ENCODE measurements at places on chromosomes 2 and 18. TPM values are rescaled to one million over a fixed set of nuclear protein-coding genes. Genes with fewer than 3 reads are reported as not detected.

The EML6 gene
- polyA plus RNA-seq: 17.0 TPM

The PLGLB1 gene
- 12.9 TPM for polyA plus RNA-seq

The ALPG gene
- 0.13 TPM for polyA plus RNA-seq

The IFIH1 gene
- 4.9 TPM for polyA plus RNA-seq

The TM4SF20 gene
- 0.25 TPM for polyA plus RNA-seq

The IL37 gene
- polyA plus RNA-seq: not detected

The LBH gene
- polyA plus RNA-seq: 45.5 TPM

The VWA3B gene
- polyA plus RNA-seq: 5.9 TPM

The TRABD2A gene
- polyA plus RNA-seq: 1.6 TPM

The MEMO1 gene
- polyA plus RNA-seq: 45.4 TPM

The HOXD12 gene
- polyA plus RNA-seq: not detected

The KLHL29 gene
- polyA plus RNA-seq: 16.0 TPM

The GPR155 gene
- 23.3 TPM for polyA plus RNA-seq

The AKAIN1 gene
- polyA plus RNA-seq: 2.2 TPM

The TXNDC2 gene
- polyA plus RNA-seq: 0.27 TPM

The SRD5A2 gene
- polyA plus RNA-seq: 0.22 TPM

The PPP1R1C gene
- 7.8 TPM for polyA plus RNA-seq

The CCDC68 gene
- 3.3 TPM for polyA plus RNA-seq

The GAD1 gene
- 80.7 TPM for polyA plus RNA-seq

The MCM6 gene
- 33.8 TPM for polyA plus RNA-seq

The REV1 gene
- 40.4 TPM for polyA plus RNA-seq

The ZNF512 gene
- 59.5 TPM for polyA plus RNA-seq

The UCN gene
- 4.0 TPM for polyA plus RNA-seq

The DBI gene
- 785 TPM for polyA plus RNA-seq

The TWIST2 gene
- polyA plus RNA-seq: 2.2 TPM

The REG1B gene
- polyA plus RNA-seq: not detected

The KCNK3 gene
- 35.4 TPM for polyA plus RNA-seq

The TBR1 gene
- not detected for polyA plus RNA-seq

The COL4A3 gene
- 2.0 TPM for polyA plus RNA-seq

The CHAC2 gene
- 7.1 TPM for polyA plus RNA-seq

The DNAH6 gene
- 3.8 TPM for polyA plus RNA-seq

The PRR30 gene
- polyA plus RNA-seq: not detected

The DSEL gene
- polyA plus RNA-seq: 21.2 TPM

The PFN4 gene
- 3.6 TPM for polyA plus RNA-seq

The PAX8 gene
- polyA plus RNA-seq: 42.7 TPM

The SLC39A10 gene
- 67.2 TPM for polyA plus RNA-seq

The TUBA3E gene
- polyA plus RNA-seq: not detected

The MC5R gene
- 0.40 TPM for polyA plus RNA-seq

The SCN2A gene
- 44.1 TPM for polyA plus RNA-seq

The PDE1A gene
- polyA plus RNA-seq: 8.7 TPM

The TMEM131 gene
- polyA plus RNA-seq: 38.5 TPM

The GNLY gene
- polyA plus RNA-seq: 0.80 TPM

The MAP3K19 gene
- polyA plus RNA-seq: 8.9 TPM

The CCDC74A gene
- 25.1 TPM for polyA plus RNA-seq

The SCN1A gene
- polyA plus RNA-seq: 68.4 TPM

The RAB27B gene
- polyA plus RNA-seq: 13.6 TPM

The EFHD1 gene
- 49.0 TPM for polyA plus RNA-seq

The ST8SIA3 gene
- polyA plus RNA-seq: 49.4 TPM

The OTOF gene
- 6.6 TPM for polyA plus RNA-seq

The VAMP5 gene
- polyA plus RNA-seq: 27.1 TPM

The POTEI gene
- 0.95 TPM for polyA plus RNA-seq

The DNMT3A gene
- 52.3 TPM for polyA plus RNA-seq

The ABCG8 gene
- 1.2 TPM for polyA plus RNA-seq

The STPG4 gene
- polyA plus RNA-seq: 0.35 TPM

The IL1RN gene
- polyA plus RNA-seq: 0.24 TPM

The CCDC195 gene
- not detected for polyA plus RNA-seq

The CYBRD1 gene
- polyA plus RNA-seq: 20.7 TPM

The MAT2A gene
- 337 TPM for polyA plus RNA-seq

All from spinal cord (tissue), 10 donors.